ENCODE measurements at places on chromosomes 4 and X. TPM values are rescaled to one million over a fixed set of nuclear protein-coding genes. Genes with fewer than 3 reads are reported as not detected.

TET2 gene
- total RNA-seq: 30.6 TPM

MFAP3L gene
- total RNA-seq: 1.2 TPM

SLC25A31 gene
- total RNA-seq: not detected

PPBP gene
- not detected for total RNA-seq

- no peak overlapping the region for H3K4me3 ChIP-seq
- no peak overlapping the region for H3K27ac ChIP-seq
- H3K27me3 ChIP-seq: no peaks in the 10 kb centered on the region
- H3K36me3 ChIP-seq: no peaks in the 10 kb centered on the region
- no peak for DNase-seq
Observed at GRCh38 chr4:126890383-126890782, 742.4 kb upstream of the INTU start.

GRCh38 chrX:31981546-31982062, 909.8 kb upstream of the FTHL17 start:
- H3K4me3 ChIP-seq: no peak overlapping the region
- no peaks in the 10 kb centered on the region for H3K36me3 ChIP-seq
- H3K27me3 ChIP-seq: no peaks in the 10 kb centered on the region
- no peaks in the 10 kb centered on the region for H3K4me1 ChIP-seq

GRCh38 chrX:139156356-139156755, 374.2 kb upstream of the F9 start:
- no peak overlapping the region for H3K27ac ChIP-seq
- H3K27me3 ChIP-seq: no peaks in the 10 kb centered on the region
- no peak overlapping the region for H3K4me3 ChIP-seq
- no peak for DNase-seq
- H3K36me3 ChIP-seq: no peaks in the 10 kb centered on the region

DNA sequence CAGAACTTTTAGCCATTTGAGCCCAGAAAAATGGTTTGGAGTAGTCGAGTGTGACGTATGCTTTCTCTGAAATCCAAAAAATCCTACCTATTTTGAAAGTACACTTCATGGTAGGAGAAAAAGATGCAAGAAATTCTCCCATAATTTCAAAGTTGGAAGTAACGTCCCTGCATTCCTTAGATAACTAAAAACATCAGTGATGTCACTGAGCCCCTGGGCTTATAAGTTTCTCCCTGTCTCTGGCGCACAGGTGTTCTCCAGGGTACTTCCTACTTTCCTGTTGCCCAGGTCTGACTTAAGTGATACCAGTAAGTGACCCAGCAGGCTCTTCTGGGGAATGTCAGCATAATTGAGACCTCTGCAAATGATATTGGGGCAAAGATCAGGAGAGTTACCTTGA, 90.5 kb upstream of the WDR1 start:
- DNase-seq: no peak
- no peak overlapping the region for H3K27ac ChIP-seq
- H3K36me3 ChIP-seq: no peaks in the 10 kb centered on the region
- peaks cover 1% of the 10 kb centered on the region for H3K27me3 ChIP-seq
- H3K4me3 ChIP-seq: no peak overlapping the region
- H3K4me1 ChIP-seq: no peaks in the 10 kb centered on the region

- H3K27me3 ChIP-seq: no peaks in the 10 kb centered on the region
- peak; percentile 12 for DNase-seq
- H3K36me3 ChIP-seq: no peaks in the 10 kb centered on the region
- peaks cover 34% of the 10 kb centered on the region for H3K4me1 ChIP-seq
Observed at GRCh38 chrX:148380107-148380506, 120.3 kb upstream of the AFF2 start.

DNA sequence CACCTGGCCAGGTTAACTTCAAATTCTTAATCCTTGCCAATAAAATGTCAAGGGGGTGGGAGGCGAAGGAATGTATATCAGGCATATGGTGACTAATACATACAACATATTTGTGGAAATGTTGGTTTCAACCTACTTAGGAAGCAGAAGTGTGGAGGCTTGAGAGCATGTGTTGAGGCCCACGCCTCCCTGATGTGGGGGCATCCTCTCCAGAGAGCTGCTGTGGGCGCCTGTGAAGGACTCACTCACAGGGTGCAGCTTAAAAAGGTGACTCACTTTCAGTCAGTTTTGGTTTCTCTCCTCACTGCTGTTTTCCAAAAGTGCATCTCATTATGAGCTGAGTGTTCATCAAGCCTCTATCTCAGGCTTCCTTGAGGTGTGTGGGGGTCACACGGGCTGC, 27.5 kb downstream of the LNX1 start:
- DNase-seq: peak; percentile 37
- no peak overlapping the region for H3K27ac ChIP-seq
- no peaks in the 10 kb centered on the region for H3K27me3 ChIP-seq
- H3K4me3 ChIP-seq: no peak overlapping the region
- no peaks in the 10 kb centered on the region for H3K36me3 ChIP-seq
- no peaks in the 10 kb centered on the region for H3K4me1 ChIP-seq

DNA sequence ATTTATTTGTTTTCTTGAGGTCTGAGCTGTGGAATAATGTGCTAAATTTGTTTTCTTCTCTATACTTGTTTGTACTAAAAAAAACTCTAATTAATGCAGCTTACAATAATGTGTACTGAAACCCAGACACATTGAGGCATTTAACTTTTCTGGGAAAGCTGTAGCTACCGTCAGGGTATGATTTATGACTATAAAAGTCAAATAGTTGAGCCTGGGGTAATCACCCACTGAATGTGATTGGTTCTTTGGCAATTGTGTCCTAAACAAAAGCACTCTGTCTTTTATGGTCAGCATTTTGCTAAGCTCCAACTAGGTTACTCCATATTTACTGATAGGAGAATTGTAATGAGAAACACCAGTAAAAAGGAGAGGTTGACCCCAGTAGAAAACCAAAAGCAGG, 65.9 kb upstream of the CBLL2 start:
- H3K4me1 ChIP-seq: no peaks in the 10 kb centered on the region
- peaks cover 2% of the 10 kb centered on the region for H3K27me3 ChIP-seq
- no peaks in the 10 kb centered on the region for H3K36me3 ChIP-seq
- no peak for DNase-seq

GRCh38 chrX:47748576-47748975, 88.1 kb upstream of the ZNF81 start:
- no peak overlapping the region for H3K27ac ChIP-seq
- H3K4me3 ChIP-seq: no peak overlapping the region
- no peak for DNase-seq
- peaks cover 6% of the 10 kb centered on the region for H3K27me3 ChIP-seq

- no peak overlapping the region for H3K27ac ChIP-seq
- no peaks in the 10 kb centered on the region for H3K27me3 ChIP-seq
- peaks cover 2% of the 10 kb centered on the region for H3K36me3 ChIP-seq
- no peak for DNase-seq
- no peaks in the 10 kb centered on the region for H3K4me1 ChIP-seq
Observed at GRCh38 chr4:75549019-75549418, 6.8 kb upstream of the ODAPH start.

GRCh38 chr4:7803371-7803770, 136.3 kb downstream of the AFAP1 start:
- peaks cover 35% of the 10 kb centered on the region for H3K36me3 ChIP-seq
- H3K4me1 ChIP-seq: peaks cover 18% of the 10 kb centered on the region
- peak overlapping the region; percentile 1 for H3K27ac ChIP-seq
- H3K4me3 ChIP-seq: no peak overlapping the region
- no peak for DNase-seq
- no peaks in the 10 kb centered on the region for H3K27me3 ChIP-seq

DNA sequence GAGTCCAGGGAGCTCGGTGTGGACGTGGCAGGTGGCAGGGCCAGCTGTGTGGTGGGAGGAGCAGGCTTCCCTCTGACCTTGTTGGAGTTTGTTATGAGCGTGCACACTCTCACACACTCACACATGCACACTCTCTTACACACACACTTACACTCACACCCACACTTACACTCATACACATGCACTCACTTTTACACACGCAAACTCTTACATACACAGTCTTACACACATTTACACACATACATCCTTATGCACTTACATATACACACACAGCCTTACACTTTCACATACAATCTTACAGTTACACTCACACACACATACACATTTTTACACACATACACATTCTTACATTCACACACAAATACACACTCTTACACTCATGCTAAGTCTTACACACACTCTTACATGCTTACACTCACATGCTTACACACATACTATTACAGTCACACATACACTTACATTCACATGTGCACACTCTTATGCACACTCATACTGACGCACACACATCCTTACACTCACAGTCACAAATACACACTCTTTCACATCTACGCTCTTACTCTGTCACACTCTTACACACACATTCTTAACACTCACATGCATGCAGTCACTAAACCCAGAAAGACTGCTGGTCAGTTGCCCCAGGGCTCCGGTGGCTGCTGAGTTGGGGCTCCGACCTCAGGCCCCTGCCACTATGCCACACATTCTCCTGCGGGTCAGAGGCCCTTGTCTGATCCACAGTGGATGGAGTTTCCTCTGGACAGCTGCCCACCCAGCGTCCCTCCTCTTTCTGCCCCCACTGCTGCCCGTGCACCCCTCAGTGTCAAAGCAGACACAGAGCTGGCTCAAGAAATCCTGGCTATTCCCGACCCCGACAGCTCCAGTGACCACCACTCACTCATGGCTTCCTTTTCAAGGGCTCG, 95.8 kb downstream of the ADRA2C start:
- no peaks in the 10 kb centered on the region for H3K36me3 ChIP-seq
- no peak overlapping the region for H3K4me3 ChIP-seq
- no peak for DNase-seq
- no peaks in the 10 kb centered on the region for H3K4me1 ChIP-seq

DNA sequence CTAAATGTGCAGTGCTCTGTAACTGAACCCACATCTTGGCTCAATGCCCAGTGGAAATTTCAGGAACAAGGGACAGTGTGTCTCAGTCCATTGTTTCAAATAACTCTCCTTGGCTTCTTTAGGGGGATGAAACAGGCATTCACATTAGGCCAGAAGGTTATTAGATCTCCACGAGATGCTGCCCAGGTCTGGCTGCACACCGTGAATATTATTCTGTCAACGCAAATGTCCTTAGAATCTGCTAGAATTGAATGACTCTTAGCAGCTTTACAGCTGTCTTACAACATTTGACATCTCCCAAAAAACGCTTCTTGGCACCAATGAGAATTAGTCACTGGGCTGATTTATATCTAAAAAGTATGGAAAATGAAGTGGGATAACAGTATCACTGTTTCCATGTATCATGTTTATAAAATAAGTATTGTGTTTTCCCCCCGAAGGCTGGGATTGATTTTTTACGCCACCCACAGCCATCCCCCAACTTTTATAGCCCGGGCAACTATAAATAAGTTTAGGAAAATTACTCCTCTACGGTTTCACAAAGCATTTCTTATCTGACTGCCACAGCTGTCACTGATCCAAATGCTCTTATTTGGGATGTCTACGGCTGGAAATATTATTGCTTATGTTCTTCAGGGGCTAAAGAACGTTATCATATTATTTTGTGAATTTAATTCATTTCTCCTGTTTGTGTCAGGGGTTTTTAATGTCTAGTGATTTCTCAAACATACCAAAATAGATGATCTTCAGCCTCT, 559.7 kb upstream of the FAT1 start:
- DNase-seq: no peak
- H3K27me3 ChIP-seq: no peaks in the 10 kb centered on the region
- H3K4me3 ChIP-seq: no peak overlapping the region
- no peaks in the 10 kb centered on the region for H3K4me1 ChIP-seq

GRCh38 chrX:133294126-133294525, 76.0 kb upstream of the TFDP3 start:
- DNase-seq: no peak
- H3K27me3 ChIP-seq: no peaks in the 10 kb centered on the region
- no peaks in the 10 kb centered on the region for H3K36me3 ChIP-seq
- H3K4me3 ChIP-seq: no peak overlapping the region
- H3K27ac ChIP-seq: no peak overlapping the region
